ENCODE measurements at places on chromosomes 4 and X.

DNA sequence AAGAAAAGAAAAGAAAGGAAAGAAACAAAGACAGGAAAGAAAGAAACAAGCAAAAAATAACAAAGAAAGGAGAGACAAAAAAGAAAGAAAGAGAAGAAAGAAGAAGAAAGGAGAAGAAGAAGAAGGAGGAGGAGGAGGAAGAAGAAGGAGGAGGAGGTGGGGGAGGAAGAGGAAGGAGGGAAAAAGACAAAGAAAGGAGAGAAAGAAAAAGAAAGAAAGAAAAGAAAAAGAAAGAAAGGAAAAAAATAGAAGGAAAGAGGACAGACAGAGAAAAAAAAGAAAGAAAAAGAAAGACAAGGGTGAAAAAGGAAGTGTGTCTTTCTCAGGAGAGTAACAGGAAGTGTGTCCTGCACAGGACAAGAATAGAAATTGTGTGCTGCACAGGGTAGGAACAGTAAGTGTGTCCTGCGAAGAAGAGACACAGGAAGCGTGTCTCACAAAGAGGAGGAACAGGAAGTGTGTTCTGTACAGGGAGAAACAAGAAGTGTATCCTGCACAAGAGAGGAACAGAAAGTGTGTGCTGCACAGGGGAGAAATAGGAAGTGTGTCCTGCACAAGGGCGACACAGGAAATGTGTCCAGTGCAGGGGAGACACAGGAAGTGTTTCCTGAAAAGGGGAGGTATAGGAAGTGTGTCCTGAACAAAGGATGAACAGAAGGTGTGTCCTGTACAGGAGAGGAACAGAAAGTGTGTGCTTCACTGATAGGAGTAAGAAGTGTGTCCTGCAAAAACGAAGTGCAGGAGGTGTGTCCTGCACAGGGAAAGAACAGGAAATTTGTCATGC is 101.2 kb downstream of the ARSF start:
- DNase-seq, result no peak

DNA sequence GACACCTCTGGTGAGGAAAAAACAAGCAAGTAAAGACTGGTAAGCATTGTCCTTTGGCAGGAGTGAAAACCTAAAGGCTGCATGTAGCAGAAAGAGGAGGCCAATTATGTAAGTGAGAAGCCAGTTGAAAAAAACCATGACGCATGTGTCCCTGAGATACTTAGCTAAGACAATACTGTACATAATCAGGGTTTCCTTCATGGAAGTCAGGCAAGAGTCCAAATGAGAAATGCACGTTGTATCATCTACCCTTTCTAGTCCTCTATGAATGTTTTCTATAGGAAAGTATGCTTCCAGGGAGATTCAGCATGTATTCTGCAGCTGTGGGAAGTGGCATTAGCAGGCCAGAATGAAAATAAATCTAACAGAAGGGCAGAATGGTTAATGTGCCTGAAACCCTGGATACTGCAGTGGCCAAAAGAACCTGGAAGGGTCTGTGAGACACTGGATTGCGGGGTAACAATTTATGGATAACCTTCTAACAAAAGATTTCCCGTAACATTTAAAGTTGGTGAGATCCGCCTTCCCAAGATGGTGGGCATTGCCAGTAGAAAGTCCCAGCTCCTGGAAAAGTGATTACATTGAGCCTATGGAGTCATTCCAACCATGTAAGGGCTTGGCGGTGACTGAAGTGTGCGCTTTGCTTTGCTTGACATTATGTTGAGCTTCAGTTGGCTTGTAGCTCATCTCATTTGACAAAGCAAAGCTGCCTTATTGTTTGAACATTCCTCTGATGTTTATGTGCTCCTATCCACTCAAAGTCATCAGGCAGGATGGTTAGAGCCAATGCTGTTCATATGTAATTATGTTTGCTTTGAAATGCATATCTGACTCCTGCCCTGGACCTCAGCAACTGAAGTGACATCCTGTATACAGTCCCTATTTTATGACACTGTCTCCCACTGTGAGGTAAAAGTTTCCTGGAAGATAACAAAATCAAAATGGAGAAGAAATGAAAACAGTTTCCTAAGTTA is 200.4 kb downstream of the ARHGAP24 start:
- no peak for DNase-seq

GRCh38 chr4:175447016-175447415 is 365.0 kb downstream of the GPM6A start:
- DNase-seq, result no peak

DNA sequence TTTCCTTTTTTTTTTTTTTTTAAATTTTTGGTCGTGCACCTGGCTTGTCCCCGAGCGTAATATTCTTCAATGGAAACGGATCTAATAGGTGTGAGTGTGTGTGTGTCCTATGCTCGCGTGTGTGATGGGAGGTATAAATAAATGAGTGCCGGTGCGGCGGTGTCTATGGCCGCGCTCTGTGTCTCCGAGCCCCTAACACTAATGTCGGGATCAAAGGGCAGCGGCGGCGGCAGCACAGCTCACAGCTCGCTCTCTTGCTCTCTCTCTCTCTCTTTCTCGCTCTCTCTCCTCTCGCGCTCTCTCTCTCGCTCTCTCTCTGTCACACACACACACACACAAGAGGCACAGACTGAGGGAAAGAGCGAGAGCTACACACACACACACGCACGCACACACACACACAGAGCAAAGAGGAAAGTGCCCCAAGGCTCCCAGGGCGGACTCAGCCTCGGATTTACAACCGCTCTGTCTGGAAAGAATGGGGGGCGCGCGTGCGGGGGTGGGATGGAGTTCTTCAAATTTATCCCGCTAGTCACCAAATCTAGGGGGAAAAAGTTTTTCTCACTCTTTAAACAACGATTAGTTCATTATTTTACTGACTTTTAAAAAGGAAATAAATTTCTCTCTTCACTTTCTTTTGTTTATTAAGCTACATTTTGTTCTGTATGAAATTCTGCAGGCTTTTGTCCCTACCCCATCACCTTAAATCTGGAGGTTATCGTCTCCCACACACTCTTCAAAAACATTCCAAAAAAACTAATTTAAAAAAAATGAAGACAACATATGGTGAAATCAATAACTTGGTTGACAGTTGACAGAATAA is at the start of gene ZNF827:
TSS of gene ZNF827 (minus strand) at position 206 of the 823 bp plus-strand sequence. CDS start 416 bp downstream, outside the sequence.
- peak; percentile 60 for DNase-seq

- DNase-seq, result no peak
Measured at GRCh38 chr4:85745939-85746338, 271.0 kb downstream of the ARHGAP24 start.

DNA sequence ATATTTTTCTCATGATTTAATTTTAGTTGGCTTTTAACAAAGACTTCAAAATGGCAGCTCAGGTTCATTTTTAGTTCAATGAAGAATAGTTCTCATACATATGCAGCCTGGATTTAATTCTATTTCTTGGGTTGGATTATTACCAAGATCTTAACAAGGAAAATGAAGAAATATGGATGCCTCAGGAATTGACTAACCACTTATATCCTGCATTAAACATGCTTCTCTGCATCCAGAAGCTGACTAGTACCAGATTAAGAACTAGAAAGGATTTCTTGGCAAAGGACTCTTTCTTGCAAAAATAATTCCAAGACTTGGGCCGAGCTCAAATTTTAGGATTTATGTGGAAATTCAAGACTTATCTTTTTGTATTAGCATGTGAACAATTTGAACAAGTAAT is 5.6 kb upstream of the KLHL2 start:
- no peak for DNase-seq

GRCh38 chr4:155878611-155879010 is 12.5 kb upstream of the ASIC5 start:
- no peak for DNase-seq

DNA sequence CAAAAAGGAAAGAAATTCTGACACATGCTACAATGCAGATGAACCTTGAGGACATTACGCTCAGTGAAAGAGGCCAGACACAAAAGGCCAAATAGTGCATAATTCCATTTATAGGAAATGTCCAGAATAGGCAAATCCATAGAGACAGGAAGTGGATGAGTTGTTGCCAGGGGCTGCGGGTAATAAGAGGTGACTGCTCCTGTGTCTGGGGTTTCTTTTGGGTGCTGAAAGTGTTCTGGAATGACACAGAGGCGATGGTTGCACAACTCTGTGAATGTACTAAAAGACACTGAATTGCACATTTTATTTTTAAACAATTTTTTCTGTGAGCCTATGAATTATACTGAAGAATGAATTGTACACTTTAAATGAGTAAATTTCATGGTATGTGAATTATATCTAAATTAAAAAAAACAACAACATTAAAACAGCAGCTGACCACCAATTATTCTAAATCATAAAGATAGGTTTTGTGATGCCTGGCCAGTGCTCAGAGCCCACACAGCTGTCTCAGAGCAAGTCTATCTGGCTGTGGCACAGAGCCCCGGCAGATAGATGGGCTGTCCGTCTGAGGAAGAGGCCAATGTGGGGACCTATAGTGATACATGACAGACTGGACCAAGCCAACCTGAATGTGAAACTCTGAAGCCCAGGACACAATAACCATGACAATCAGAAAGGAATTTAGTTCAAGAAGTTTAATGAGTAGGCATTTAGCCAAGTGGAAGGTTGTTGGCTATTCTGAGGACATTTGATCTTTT is 23.5 kb upstream of the IRAK1 start:
- no peak for DNase-seq

- DNase-seq, result no peak
Measured at GRCh38 chr4:797066-797465, 28.9 kb downstream of the CPLX1 start.

DNA sequence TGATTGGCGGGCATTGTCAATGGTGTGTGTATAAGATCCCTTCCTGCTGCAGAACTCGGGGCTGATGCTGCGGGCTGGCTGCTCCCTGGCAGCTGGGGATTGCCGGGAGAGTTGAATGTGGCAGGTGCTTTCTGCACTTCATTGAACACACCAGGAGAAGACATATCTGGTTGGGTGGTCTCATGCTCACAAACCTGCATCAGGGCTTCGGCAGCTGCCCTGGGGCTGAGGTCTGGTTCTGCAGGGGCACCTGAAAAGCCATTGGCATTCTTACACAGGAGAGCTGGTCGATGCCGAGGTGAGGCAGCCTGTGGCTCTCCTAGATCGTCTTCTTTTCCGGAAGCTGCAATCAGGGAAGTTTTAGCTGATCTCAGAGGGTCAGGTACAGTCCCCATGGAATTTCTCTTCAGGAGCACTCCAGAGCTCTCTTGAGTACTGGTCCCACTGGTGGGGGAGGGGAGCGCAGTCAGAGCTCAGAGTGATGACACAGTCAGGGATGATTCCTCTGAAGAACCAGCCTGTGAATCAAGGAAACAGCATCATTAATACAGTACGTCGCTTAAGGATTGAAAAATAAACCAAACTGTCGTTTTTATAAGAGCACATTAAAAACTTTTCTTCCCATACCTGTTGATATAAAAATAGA is 57.8 kb downstream of the GPRIN3 start:
- no peak for DNase-seq

GRCh38 chr4:107825072-107825824 is 516 bp downstream of the SGMS2 start:
- DNase-seq, result no peak

- no peak for DNase-seq
Measured at GRCh38 chr4:52051615-52052474, 741 bp downstream of the SPATA18 start.

DNA sequence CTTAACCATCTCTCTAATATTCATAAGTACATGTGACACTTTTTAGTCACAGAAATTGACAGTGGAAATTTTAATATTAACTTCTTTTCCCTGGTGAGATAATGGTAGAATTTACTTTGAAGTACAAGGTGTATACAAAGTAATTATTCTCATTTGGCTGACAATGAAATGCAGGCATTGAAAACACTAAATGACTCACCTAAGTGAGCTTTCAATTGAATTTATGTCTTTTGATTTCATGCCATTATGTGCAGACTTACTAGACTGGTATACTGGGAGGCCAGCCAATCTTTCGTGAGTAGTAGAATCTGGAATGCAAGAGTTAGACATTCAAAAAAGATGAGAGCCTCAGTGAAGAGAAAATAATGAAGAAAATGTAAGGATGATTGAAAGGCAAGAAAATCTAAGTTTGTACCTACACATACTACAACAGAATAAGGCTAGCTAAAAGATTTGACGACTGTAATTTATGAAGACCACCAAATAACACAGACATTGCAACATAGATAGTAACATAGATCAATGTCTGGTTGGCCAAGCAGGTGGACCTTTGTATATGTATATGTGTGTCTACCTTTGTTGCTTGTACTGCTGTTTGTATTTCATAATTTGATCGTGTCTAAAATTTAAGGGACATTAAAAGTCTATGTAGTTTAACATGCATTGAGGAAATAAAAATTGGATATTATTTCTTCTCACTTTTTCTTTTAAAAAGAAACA is 459.7 kb downstream of the IL15 start:
- no peak for DNase-seq

- no peak for DNase-seq
Measured at GRCh38 chr4:172225457-172225856, 412.3 kb downstream of the GALNTL6 start.

DNA sequence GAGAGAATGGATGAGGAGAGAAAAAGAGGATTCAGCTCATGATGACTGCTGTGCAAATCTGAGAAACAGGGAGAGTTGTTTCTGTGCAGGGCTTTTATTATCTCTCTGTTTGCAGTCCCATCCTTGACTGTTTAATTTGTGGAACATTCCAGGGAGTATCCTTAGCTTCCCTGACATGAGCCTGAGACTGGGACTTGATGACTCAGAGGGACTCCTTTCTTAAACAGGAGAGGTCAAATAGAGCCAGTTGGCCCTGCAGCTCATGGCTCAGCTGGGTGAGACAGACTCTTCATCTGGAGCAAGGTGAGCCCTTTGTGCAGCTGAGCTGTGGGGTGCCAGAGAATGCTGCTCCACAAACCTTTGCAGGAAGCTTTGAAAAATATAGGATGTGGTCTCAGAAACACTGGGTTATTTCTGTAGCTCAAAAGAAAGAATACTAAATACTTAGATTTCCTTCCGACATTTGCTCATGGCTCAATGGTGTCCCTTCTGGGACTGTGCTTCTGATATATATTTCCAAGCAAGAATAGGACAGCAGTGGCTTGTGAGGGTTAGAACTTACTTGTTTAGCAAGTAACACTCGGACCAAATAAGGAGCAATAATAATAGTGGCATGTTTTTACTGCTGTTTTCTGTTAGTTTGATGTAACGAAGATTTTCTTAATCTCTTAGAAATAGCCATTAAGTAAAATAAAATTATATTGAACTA is 14.5 kb downstream of the ARHGAP24 start:
- no peak for DNase-seq

GRCh38 chr4:188869581-188869980 is 730.3 kb downstream of the TRIML1 start:
- DNase-seq, result no peak

- DNase-seq, result no peak
Measured at GRCh38 chrX:135087867-135088266, 32.5 kb downstream of the ETDB start.

DNA sequence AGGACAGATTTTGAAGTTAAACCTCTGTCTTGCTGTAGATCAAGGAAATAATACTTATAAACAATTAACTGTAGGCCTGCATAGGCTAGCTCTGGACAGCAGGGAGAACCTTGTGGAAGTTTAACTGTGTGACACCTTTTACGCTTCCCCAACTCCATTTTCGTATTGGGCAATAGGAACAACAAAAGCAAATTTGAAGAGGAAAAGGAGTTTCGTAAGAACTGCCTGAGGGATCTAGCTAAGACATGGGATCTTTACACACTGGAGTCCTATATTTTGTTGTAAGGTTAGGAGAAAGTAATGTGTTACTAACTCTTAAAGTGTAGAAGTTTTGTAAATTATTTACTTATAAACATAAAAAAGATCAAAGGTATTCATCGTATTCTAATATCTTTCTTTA is 324.9 kb upstream of the CASK start:
- no peak for DNase-seq

GRCh38 chrX:9341291-9342201 is 123.3 kb upstream of the TBL1X start:
- no peak for DNase-seq

GRCh38 chr4:63315651-63316050 is 1093.6 kb downstream of the TECRL start:
- DNase-seq, result no peak

Data from activated effector memory CD4-positive, alpha-beta T cell treated with Interleukin-2 at 50 U/mL for 16 hours (primary cell).